ENCODE measurements at places on chromosomes 4 and X.

DNA sequence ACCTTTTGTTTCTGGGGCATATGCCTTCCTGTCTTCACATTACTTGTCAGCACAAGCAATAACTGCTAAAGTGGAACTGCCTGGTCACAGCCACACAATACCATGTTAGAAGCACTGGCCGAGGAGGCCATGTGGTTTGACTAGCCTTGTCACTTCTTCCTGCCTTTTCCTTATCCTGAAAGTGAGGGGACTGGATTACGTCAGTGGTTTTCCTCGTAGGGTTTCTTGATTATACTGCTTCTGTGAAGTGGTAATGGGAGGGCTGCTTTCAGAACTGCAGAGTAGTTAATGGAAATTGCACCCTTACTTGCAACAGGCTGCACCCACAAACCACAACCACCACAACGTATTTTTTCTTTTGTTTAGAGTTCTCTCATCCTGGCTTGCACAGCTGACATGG is 26.6 kb downstream of the ZRSR2 start:
- DNase-seq, result no peak

DNA sequence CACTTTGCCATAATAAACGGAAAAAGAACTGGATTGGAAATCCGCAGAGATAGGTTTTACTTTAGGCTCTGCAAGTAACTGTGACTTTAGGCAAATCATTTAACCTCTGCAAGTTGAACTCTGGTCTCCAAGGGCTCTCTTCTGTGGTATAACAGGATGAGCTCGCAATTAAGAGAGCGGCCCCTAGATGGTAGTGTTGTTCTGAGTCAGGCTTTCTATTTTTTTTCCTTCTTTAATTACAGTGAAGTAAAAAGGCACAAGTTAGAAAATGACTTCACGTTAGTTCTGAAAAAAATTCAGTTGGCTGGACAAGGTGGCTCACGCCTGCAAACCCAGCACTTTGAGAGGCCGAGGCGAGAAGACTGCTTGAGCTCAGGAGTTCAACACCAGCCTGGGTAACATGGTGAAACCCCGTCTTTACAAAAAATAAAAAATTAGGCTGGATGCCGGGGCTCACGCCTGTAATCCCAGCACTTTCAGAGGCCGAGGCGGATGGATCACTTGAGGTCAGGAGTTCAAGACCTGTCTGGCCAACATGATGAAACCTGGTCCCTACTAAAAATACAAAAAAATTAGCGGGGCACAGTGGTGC is 18.0 kb downstream of the RPS3A start:
- peak; percentile 60 for DNase-seq

DNA sequence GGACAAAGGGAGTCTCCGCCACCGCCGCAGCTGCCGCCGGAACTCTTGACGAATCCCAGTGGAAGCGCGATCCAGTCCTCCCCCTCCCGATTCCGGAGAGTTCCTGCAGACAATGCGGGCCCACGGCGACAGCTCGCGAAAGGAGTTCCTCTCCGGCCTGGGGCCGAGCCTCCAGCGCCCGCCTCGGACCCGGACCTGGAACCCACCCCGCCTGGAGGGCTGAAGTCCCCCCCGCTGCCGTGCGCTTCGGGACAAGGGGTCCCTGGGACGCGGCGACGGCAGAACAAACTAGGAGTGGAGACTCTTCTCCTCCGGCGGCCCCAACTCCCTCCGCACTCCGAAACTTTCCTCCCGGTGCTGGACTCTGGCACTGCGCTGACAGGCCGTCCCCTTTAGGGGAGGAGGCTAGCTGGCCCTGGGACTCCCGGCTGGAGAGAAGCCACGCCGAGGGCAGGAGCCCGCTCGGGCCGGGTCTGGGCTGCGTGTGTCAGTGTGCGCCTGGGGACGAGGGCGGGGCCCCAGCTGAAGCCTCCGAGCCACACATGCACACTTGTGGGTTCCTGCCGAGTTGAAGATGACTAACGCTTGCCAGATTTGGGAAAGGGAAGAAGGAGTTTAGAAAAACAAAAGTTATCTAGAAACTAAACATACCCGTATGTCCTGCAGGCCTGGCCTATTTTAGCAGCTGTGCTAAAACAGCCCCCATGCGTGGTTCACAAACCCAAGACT is at the start of gene ANTXR2:
Gene ANTXR2, minus strand, starts transcription at position 486 of the 729 bp plus-strand sequence. CDS start 669 bp downstream, outside the sequence.
- peak; percentile 96 for DNase-seq

- DNase-seq, result no peak
Measured at GRCh38 chr4:121555315-121556107, 141.3 kb downstream of the ANXA5 start.

- no peak for DNase-seq
Measured at GRCh38 chr4:189822326-189822725, 118.3 kb upstream of the FRG1 start.

DNA sequence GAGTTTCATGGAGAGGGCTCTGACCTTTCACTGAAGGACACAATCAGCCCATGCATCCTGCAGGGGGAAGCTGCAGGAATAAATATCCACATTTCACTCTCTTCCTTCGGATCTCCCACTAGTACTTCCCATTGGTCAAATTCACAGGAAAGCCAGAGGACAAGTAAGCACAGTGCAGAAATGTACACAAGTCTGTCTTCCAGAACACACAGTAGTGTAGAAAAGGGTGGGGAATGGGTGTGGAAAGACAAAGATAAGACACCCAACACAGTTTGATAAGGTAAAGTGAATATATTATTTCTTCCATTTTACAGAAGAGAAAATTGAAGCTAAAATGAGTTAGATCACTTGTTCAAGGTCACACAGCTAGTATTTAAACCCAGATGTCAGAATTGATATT is 81.1 kb upstream of the PCDH19 start:
- DNase-seq, result no peak

DNA sequence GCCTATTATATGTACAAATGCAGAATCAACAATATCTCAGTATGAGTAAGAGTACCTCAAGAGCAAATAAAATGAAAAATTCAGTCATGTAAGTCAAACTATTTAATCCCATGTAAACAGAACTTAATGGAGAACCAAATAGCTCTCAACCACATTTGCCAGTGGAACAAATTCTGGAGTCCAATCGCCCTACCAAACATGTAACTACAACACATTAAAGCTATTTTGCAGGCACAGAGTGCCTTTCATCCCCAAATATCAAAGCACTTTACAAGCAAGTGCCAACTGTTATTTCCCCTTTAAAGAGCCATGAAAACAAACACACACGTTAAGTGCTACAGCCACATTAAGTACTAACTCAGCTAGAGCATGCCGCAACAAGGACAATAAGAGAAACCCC is 51.3 kb downstream of the PCDH19 start:
- no peak for DNase-seq

- no peak for DNase-seq
Measured at GRCh38 chr4:173448608-173449379, 49.9 kb upstream of the SCRG1 start.

DNA sequence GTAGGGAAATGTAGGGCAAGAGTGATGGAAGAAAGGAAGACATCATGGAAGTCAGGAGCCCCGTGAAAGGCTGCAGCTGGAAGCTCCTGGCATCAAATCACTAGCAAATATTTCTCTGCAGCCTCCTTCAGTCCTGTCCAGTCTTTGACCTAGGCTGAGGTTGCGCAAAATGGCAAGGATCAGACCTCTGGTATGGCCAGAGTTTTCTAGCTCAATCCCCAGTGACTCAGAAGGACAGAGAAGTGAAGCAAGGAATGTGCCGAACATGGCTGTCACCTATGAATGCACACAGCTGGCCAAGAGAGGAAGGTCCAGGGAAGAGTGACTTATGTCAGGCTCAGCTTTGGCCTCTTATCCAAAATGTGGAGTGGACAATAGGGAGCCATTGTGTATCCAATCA is 71.1 kb upstream of the PHOX2B start:
- DNase-seq, result no peak

GRCh38 chrX:108178143-108178498 is 86.5 kb downstream of the ATG4A start:
- DNase-seq, result no peak

DNA sequence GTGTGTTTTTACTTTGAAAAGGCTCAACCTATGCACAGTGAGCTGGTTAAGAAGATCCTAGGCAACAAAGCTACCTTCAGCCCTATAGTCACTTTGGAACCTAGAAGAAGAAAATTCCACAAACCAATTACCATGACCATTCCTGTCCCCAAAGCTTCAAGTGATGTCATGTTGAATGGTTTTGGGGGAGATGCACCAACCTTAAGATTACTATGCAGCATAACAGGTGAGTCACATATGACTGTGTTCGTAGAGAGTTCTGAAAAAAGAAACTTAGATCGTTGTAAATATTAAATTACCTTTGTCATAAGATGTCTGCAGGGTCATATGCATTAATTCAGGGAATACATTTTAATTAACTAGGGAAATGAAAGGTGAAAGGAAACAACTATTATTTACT is 287.1 kb downstream of the ANK2 start:
- no peak for DNase-seq

GRCh38 chr4:156154978-156155377 is 201.3 kb upstream of the CTSO start:
- DNase-seq, result no peak

DNA sequence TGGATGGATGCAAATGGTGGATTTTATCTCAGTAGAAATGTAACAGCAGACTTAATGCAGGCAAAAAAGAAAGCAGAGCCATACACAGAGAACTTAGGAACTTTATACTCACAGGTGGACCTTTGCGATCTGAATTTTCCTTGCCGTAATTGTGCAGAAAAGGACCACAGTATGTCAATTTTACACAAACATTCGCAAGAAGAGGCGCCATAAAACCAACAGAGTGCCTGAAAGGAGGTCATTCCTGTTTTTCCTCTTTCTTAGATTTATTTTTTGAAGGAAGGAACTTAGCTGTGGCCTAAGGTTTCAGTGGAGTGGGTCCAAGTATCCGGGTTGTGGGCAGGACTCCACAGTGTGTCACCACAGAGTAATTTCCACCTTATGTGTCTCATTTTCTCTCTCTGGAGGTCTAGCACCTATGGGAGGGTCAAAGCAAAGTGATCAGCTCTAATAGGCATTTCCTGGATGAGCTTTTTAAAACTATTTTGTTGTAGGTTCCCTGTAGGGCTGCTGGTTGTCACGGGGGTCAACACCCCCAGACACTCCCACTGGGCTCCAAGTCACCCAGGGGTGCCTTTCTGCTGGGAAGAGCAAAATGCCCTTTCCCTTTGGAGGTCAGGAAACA is 24.7 kb upstream of the PBDC1 start:
- no peak for DNase-seq

- DNase-seq, result no peak
Measured at GRCh38 chrX:118502161-118502789, 6.7 kb downstream of the DOCK11 start.

GRCh38 chr4:94457692-94458106 is 6.0 kb downstream of the PDLIM5 start:
- no peak for DNase-seq

DNA sequence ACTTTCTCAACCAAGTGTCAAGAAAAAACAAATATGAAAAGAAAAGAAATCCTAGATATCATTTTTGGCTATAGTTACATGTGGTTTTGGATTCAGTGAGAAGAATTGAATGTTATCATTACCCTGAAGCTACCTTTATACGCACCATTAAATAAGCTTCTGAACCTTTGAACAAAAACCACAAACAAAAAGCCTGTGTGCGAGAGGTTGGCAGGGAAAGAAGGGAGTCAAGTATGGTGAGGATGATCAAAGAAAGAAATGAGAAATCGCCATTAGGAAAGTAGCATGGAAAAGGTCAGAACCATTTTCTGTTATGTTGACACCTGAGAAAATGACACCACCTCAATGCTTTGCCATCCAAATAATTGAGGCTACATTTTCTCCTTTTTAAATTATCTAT is 1.2 kb upstream of the SLC7A11 start:
- DNase-seq, result no peak

GRCh38 chr4:156390599-156391324 is 437.1 kb upstream of the CTSO start:
- DNase-seq, result no peak

- no peak for DNase-seq
Measured at GRCh38 chr4:137700751-137701150, 168.5 kb upstream of the PCDH18 start.

DNA sequence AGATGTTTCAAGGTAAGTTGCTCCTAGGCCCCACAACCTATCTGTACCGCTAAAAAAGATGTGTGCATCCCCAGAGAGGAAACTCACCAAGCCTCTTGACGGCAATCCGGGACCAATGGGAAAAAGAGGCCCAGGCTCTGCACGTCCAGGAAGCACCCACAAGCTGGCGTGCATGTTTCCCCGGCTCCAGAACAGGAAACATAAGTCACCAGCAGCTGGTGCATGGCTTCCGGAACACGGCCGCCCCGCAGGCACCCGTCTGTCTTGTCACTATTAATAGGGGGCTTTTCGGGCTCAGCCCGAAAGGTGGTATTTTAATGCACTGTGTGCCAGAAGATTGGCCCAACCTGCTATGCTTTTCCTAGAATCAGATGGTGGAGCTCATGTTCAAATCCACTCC is 22.2 kb downstream of the CRMP1 start:
- no peak for DNase-seq

DNA sequence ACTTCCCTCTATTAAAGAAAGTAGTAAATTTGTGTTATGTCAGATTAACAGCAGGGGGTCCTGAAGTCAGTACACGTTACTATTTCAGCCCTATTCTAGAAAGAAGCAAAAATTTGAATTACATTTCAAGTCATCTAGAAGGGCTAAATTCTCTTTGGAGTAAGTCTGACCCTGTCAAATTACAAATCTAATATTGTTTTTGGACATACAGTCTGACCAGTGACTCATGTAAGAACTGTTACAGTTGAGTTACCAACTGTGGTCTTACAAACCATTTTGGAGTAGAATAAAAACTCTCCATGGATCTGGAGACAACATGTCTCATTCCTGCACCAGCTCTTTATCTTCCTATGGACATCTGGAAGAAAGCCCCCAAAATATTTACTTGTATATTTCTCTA is 36.0 kb upstream of the GYPA start:
- no peak for DNase-seq

- DNase-seq, result no peak
Measured at GRCh38 chrX:38594434-38594833, 33.1 kb downstream of the TSPAN7 start.

DNA sequence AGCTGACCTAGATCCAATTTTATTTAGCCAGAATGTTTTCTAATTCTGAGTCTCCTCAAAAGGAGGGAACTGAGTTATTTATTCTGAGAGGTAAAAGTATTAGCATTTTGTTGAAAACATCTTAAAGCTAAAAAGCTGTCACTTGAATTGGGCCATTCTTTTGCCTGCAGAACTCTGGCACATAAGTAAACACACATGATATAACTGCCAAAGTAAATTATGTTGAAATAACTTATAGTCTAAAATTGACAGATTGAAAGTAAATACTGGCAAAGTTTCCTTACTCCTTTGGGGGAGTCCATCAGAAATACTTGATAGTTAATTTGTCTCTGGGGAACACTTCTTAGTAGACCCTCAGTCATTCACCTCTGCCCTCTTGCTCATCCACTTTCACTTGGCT is 38.3 kb upstream of the SLC25A4 start:
- no peak for DNase-seq

DNA sequence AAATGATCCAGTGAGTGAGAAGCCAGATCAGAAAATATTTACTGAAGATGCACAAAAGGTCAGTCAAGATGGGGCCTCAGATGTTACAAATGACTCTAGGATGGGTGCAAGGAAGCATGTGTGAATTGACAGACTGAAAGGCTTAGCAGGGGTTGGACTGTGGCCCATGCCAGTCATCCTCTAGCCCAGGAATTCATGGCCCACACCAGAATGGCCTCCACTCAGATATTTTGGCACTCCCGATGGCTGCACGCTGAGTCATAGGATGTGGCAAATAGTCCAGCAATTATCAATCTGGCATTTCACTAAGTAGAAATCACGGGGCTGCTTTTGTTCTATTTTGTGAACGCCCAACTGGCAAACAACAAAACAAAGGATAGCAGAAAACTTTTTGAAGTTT is 406.5 kb downstream of the IQCM start:
- DNase-seq, result no peak

- DNase-seq, result no peak
Measured at GRCh38 chr4:62004881-62005280, 804.8 kb downstream of the ADGRL3 start.

GRCh38 chrX:47146936-47147859 is 2.2 kb downstream of the RBM10 start:
- DNase-seq, result no peak

Data from right lobe of liver (tissue), 6 donors.